ENCODE measurements at places on chromosomes 2 and 18.
A peak's percentile ranks its signal among the peaks of the same experiment; 100 is the strongest.

DNA sequence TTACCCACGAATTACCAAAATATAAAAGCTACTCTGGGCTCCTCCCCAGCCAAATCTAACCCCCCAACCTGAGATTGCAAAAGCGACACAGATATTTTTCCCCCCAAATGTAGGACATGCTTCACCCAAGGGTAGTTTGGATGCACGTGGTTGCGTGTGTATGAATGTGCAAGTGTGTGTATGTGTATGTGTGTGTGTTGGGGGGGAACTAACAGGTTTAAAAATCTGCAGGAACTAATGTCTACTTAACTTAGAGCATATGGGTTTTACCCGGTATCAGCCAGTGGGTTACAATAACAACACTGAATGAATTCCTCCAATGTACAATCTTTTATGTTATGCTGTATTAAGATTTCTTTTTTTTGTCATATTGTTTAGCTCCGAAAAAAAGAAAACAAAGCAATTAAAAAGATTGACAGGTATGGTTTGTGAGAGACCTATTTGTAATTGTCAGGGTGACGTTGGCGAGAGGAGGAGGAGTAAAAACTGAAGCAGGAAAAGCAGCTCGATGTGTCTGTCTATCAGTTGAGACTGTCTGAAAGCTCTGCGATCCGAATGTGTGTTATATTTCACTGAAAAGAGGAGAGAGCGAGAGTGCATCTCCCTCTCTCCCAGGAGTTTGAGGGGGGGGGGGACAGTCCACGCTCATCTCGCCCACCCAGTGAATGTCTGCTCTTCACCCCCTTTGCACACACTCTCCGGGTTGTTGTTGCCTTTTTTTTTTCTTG is at the start of gene TSHZ1:
TSS of gene TSHZ1 (plus strand) at position 524 of the 728 bp plus-strand sequence. CDS start 1,080 bp downstream, outside the sequence.
- peak; percentile 85 for DNase-seq

DNA sequence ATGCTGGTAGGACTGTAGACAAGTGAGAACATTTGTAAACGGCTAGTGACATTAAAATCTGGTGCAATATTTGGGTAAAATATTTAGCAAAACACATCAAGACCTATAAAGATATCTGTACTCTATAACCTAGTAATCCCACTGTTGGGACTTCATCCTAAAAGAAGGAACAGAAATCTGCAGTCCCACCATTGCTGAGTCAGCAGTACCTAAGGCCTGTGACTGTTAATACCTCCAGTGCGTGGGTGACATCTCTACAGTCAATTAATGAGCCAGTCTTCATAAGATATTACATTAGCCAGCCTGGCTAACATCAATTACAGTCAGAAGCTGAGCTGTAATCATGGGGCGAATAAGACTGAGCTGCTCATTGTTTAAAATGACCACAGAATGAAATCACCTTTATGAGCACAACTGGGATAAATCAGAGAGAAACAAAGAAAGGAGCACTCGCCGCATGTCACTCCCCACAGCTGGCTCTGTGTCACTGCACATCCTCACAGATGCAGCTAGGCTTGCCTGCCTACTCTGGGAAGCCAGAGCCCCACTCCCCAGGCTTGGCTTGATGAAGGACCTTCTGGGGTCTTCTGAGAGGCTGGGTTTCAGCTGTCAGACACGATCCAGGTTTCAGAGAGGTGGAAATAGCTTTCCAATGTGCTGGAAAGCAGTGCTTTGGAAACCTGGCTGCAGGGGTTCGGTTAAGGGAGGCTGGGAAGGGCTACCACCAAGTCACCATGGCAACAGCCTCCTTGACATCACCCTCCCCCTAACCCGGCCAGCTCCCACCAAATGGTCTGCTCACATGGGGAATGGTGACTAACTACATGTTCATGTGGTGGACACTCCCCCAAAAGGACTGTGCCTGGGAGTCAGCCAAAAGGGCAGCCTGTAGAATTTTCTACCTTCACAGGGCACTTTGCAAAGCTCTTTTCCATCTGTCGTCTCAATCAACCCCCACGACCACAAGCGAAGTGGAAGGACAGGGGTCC is 145.0 kb downstream of the ZBTB7C start:
- no peak for DNase-seq

DNA sequence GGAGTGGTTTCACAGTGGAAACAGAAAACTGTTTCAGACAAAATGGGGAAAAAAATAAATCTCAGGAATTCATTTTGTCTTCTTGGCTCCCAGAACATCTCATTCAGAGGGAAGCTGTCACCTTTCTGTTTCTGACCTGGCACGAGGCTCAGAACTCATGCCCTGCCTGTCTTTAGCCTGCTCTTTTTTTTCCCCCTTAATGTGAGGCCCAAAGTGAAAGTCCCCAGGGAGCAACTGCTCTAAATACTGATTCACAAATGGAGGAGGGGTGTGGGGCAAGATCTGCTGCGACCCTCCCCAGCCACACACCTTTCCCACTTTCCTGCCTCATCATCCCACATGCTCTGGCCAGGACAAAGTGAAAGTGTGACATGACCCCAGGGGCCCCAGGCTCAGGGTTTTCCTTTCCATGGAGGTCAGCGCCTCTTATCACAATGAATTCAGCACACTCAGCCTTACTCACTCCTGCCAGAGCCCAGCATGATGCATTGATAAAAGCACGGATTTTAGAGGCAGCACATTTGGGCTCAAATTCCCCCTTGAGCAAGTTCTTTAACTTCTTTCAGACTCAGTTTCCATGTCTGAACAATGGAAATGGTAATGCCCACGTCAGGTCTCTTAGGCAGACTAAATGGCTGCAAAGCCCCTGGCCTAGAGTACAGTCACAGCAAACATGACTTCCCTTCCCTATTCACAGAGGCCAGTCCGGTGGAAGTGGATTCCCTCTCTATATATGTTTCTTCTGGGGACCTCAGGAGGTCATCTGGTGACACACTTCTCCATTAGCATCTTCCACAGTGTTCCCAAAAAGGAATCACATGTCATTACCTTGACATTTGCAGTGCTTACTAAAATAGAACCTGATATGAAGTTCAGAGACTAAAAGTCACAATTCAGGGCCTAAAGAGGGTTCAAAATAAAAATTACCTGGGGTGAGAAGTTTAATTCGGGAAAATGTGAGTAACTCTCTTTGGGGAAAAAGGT is 55.3 kb upstream of the TMEM163 start:
- DNase-seq: no peak

DNA sequence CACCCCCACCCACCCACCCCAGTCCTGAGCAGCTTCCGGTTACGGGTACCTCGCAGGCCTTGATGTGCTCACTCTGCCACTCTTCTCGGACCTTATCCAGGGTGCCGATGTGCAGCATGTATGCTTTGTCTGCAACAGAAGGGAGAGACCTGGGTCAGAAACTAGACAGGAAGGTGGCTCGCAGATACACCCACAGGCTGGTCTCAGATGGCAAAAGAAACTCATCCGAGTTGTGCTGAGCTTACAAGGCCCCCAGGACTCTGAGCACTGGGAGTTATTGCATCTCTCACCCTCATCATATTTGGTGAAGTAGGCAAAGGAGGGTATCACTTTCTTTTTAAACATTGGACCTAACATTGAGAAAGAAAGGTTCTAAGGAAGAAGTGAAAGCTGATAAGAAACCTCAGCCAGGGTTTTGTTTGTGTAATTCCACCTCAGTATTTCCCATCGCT is 30.6 kb upstream of the EPG5 start:
- no peak for DNase-seq

GRCh38 chr18:51196811-51197660 is 445 bp downstream of the MEX3C start:
- DNase-seq: no peak

DNA sequence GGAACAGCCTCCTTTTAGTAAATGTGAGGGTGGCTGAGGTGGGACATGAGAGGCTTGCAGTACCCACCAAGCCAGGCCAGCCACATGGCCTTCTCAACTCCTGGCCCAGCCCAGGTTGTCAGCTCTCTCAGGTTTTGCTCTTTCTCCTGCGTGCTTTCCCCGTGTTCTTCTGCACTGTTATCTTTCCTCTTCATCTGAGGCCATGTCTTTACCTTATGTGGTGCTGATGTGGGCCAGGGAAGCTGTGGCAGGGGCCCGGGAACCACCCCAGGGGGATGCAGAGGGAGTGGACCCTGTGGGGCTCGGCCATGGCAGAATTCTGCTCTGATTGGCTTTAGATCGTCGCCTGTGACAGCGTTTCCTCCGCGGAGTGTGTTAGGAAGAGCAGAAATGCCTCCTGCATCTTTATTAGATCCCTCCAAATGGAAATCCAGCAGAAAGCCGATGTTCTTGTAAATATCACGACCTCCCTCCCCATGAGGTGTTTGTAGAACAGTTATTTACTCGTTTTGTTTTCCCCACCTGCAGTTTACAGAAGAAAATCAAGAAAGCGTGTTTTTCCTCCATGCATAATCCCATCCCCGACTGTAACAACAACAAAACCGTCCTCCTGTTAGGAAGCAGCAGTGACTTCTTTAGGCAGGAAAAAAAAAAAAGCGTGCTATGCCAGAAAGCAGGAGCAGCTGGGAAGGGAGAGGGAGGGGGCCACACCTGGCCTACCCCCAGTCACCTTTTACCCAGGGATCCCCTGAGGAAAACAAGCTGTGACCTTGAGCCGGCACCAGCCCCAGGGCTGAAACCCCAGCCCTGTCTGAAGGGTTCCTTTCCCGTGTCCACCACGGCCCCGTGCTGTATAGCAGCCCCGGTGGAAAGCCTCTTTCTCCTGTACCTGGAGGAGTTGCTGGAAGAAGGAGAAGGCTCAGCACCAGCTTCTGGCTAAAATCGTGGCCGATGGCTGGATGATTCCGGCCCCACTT is 54.8 kb downstream of the HPCAL1 start:
- no peak for DNase-seq

All from DMS 273 treated with DMSO at 0.1 percent for 48 hours (cell line).